Activated T-cell treated with anti-CD3 and anti-CD28 coated beads for 48 hours (primary cell): ENCODE measurements at places on chromosomes 3 and 15.

GRCh38 chr3:52721002-52721729 lies 15.3 kb downstream of the SPCS1 start:
- DNase-seq: no peak

- DNase-seq: no peak
These were observed 325.2 kb upstream of the NR2E3 start for GRCh38 chr15:71485094-71485693.

DNA sequence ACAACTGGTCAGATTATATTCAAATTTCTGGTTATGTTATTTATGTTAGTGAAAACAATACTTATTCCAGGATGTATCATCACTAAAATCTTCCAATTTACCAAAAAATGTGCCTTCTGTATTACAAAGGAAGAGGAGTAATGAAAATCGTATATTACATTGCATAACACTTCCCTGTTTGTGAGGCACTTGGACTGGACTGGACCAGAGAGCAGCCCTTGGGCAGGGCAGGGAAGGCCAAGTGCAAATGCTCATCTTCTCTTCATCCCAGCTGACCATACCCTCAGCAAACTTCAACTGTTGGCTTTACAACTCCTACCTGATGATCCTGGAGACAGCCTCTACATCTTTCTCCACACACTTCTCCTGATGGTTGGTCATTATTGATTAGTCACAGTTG lies 285.7 kb upstream of the MME start:
- DNase-seq: no peak

- DNase-seq: no peak
These were observed 82.8 kb downstream of the MAGI1 start for GRCh38 chr3:65955792-65956477.

DNA sequence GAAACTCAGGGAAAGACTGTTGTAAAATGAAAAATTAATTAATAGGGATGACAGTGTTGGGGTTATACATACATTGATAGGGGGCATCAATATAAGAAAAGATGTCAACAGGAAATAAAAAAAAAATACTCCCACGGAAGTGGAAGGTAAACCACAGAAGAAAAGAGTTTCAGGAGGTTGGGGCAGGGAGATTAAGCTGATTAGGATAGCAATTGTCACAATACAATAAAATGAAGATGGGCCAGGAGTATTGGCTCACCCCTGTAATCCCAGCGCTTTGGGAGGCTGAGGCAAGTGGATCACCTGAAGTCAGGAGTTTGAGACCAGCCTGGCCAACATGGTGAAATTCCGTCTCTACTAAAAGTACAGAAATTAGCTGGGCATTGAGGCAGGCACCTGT lies 536.1 kb downstream of the AGBL1 start:
- DNase-seq: no peak

- DNase-seq: no peak
These were observed 15.2 kb downstream of the ITIH3 start for GRCh38 chr3:52809662-52810377.

DNA sequence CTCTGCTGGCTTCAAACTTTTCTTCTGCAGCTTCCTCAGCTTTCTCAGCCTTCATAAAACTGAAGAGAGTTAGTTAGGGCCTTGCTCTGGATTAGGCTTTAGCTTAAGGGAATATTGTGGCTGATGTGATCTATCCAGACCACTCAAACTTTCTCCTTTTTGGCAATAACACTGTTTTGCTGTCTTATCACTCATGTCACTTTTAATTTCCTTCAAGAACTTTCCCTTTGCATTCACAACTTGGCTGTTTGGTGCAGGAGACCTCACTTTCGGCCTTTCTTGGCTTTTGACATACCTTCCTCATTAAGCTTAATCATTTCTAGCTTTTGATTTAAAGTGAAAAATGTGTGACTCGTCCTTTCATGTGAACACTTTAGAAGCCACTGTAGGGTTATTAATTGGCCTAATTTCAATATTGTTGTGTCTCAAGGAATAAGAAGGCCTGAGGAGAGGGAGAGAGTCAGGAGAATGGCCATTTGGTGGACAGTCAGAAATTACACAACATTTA lies 60.7 kb downstream of the SLC24A1 start:
- no peak for DNase-seq

GRCh38 chr15:33016405-33017024 lies 178.0 kb downstream of the FMN1 start:
- no peak for DNase-seq

- DNase-seq: no peak
These were observed 28.5 kb downstream of the CYFIP1 start for GRCh38 chr15:22951381-22952280.

- DNase-seq: no peak
These were observed 20.1 kb upstream of the TGFBR2 start for GRCh38 chr3:30586096-30586805.

- no peak for DNase-seq
These were observed 7.1 kb downstream of the ATP2C1 start for GRCh38 chr3:130900959-130901358.

GRCh38 chr3:86563400-86563970 lies 427.5 kb downstream of the VGLL3 start:
- DNase-seq: no peak

DNA sequence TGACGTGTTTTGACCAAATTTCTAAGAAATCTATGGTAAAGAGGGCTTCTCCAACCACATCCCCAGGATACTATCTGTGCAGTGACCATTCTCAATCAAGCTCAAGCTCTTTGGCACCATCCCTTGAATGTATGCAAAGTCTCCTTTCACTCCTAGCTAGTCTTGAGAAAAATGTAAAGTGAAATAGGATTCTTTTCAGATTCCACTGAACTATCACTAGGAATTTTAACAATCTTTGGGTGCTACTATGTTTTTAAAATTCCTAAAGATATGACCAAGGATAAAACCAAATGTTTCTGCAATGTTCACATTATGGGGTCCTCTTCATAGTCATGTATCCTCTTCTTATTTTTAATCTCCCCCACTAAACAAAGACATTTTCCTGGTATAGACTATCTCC lies 107.8 kb downstream of the TMCO5A start:
- DNase-seq: no peak

DNA sequence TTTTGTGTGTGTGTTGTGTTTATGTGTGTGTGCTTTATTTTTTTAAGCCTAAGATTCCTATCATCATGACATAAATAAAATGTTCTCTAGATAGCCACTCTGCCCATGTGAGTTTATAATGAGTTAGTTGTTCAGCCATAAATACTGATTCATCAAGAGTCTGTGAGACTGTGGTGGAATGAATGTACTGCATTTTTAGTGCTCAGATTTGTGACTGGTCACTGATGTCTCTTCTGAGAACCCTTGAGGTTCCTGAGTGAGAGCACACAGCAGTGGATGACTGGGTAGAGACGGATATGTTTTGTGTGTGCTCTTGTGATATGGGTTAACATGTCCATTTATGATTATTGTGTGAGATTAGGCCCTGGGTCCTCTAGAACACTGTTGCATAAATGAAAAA lies 51.2 kb downstream of the SETD5 start:
- DNase-seq: no peak

- DNase-seq: no peak
These were observed 77.8 kb upstream of the RPL32 start for GRCh38 chr3:12919205-12919604.

DNA sequence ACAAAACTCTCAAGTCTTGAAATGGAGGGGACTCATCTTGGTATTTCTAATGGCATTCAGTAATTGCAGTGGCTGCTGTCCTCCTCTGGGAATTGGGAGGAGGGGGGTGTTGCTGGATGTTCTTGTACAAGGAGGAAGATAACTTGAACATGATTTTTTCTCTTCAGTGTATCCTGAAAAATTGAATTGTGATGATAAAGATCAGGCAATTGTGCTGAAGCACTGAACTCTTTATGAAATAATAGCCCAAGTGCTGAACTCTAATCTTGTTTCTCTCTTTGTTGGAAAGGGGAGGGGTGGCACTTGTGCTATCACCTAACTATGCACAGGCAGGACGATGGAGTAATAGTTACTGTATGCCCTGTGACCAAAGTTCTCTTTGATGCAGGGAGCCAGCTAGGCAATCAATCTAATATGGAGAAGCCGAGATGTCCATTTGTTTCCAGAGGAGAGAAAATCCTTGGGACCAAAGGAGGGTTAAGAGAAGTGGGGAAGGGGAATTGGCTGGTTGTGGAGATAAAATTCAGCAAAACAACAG lies 68.1 kb upstream of the ATP2C1 start:
- no peak for DNase-seq

GRCh38 chr3:72727172-72727571 lies 121.1 kb downstream of the SHQ1 start:
- DNase-seq: no peak

DNA sequence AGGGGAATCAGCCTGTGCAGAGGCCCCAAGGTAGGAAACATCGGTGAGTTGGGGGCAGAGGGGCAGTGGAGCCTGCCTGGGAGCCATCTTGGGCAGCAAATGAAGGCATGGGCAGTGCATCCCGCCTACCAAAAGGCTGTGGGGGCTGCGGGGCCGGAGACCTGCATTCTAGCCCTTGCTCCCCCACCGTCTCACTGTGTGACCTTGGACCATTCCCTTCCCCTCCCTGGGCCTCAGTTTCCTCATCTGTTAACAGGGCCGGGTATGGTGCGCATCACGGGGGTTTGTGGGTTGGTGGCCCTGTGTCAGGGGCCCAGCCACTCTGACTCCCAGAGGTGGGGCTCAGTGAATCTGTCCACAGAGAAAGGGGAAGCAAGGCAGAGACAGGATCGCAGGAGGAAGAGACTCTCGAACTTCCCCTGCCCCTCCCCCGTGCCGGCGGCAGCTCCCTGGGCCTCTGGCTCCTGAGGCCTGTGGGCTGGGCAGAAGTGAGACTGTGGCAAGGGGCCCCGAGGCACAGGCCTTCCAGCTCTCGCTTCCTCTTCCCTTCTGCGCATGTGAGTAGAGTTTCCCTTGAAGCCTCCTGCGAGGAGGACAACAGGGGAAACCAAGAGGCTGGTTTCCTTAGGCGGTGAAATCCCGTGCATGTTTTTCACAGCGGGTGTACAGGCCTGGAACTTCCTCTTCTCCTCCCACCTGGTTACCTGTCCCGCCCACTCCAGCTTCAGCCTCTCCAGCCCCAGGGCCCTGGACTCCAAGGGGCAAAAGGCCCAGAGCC lies 42.9 kb downstream of the IDH2 start:
- DNase-seq: peak; percentile 78

DNA sequence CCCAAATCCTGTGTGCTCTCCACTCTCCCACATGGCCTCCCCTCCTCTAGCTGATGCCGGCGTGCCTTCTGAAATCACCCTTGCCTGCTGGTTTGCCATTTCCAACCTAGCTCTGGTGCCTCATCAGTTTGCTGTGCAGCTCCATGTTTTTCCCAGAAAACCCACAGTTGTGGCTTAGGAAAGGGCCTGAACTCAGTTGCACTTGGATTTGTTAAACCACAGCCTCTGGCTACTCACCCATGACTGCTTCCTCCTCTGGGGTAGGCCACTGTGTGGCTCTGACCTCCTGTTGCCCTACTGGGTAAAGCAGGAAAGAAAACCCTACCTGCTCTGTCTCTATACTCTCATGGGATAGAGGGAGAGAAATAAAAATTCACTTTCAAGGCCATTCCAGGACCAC lies 97.3 kb downstream of the DAPK2 start:
- no peak for DNase-seq

GRCh38 chr3:115616461-115616860 lies 6.8 kb upstream of the GAP43 start:
- DNase-seq: peak; percentile 10

DNA sequence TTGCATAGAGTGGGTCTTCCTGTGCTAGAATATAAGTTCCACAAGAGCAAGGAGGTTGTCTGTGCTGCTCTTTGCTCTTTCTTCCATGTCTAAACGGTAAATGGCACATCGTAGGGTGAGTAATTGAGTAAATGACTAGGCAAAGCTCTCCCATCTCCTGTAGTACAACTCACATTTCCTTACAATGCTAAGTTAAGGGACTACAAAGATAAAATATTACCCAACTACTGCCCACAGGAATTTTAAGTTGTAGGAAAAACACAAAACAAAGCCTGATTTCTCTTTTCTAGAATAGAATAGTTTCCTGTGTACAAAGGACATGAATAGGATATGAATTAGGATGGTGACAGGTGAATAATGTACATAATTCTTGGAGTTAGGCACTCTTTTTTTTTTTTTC lies 19.9 kb upstream of the LRIG1 start:
- no peak for DNase-seq

DNA sequence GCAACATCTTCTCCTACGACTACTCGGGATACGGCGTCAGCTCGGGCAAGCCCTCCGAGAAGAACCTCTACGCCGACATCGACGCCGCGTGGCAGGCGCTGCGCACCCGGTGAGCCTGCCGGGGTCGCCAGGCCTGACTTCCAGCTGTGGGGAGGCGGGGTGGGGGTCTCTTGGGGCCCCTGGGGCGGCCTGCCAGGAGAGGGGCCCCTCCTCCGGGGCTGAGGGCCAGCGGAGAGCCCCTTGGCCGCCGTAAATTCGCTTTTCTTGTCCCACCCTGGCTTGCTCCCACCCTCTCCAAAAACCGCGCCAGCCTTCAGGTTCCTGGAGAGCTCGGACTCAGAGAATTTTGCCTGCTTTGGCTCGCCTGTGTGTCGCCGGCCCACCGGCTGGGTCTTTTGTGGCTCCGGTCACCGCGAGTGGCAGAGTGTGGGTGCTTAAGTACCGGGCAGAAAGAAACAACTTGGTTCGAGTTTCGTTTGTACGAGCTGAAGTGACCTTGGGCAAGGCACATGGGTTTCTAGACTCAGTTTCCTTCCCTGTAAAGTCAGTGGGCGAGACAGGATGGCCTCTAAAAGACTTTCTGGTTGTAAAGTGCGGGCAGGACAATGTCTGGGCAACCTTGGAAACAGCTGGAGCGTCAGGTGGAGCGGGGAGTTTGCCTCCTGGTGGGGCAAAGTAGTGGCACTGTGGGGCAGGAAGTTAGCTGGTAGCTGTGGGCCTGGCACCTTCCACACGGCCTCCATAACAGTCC lies 976 bp downstream of the ABHD17C start:
- no peak for DNase-seq

- DNase-seq: peak; percentile 8
These were observed 33.9 kb downstream of the PFN2 start for GRCh38 chr3:149936812-149937230.

DNA sequence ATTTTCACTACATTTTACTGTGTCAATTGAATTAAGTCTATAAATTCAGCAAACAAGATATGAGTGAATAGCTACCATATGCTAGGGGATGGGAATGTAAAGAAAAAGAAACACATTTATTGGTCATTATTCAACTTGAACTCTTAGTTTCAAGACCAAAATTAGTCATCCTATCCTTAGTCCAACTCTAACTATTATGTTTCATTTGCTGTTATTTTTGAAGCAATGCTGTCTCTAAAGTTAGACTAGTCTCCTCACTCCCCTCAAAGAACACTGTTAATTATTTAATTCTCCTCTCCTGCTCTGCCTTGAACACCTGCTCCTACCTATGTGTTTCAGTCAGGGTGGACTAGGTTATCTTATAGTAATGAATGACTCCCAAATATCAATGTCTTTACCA lies 920.9 kb downstream of the TUSC7 start:
- no peak for DNase-seq

DNA sequence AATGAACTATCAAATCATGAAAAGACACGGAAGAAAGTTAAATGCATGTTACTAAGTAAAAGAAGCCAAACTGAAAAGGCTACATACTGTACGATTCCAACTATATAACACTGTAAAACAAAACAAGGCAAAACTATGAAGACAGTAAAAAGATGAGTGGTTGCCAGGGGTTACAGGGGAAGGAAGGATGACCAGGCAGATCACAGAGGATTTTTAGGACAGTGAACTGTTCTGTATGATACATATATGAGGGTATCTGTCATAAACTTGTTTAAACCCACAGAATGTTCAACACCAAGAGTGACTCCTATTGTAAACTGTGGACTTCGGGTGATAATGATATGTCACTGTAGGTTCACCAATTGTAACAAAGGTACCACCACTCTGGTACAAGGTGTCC lies 60.6 kb downstream of the CHSY1 start:
- no peak for DNase-seq
